ENCODE measurements at places on chromosomes 12 and 14.
A peak's percentile ranks its signal among the peaks of the same experiment; 100 is the strongest.

GRCh38 chr12:116918464-116918863 is 7.7 kb downstream of the FBXW8 start:
- peak; percentile 34 for DNase-seq

DNA sequence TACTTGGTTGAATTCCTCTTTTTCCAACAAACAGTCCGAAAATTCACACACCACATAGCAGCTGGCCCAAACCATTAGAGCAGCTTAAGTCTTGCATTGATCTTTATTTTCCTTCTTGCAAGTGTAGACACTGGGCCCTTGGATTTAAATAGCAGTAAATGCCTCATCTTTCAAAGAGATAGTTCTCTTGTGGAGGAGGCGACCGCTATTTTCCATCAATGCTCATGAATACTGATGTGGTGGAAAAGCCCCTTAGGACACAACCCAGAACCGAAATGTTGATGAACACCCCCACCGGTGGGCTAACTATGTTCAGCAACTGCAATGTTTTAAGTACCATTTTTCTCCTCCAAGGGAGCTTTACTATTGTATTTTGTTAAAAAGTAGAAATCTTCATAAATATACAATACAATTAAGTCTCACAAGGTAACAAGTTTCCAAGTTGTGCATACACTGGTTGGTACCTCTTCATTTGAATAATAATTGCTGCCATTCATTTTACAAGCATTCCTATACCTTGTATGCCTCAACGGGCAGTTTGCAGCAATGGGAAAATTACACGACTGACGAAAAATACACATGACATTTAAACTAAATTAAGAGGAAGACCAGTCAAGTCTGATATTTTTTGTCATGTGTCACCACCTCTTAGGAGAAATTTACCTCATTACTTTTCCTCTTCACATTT is 18.0 kb downstream of the NIN start:
- no peak for DNase-seq

GRCh38 chr12:3315201-3315661 is 175.8 kb upstream of the PRMT8 start:
- no peak for DNase-seq

- DNase-seq, result no peak
These were observed 9.2 kb downstream of the ATF7 start for GRCh38 chr12:53616950-53617349.

DNA sequence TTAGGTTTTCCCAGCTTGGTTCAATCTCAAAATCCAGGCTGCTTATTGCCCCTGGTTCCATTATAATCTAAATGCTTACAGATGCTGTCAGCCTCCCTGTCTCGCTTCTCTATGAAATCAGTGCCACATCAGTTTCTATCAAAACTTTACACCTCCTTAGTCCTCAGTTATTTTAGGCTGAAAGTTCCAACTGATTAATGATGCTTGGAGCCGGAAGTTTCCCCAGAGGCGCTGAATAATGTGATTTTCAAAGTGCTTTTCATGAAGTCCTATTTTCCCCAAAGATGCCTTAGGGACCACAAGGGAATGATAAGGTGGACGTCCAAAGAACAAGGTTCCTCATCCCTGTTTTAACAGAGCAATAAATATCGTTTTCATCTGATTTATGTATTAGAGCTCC is 262.4 kb upstream of the RMST start:
- DNase-seq, result no peak

DNA sequence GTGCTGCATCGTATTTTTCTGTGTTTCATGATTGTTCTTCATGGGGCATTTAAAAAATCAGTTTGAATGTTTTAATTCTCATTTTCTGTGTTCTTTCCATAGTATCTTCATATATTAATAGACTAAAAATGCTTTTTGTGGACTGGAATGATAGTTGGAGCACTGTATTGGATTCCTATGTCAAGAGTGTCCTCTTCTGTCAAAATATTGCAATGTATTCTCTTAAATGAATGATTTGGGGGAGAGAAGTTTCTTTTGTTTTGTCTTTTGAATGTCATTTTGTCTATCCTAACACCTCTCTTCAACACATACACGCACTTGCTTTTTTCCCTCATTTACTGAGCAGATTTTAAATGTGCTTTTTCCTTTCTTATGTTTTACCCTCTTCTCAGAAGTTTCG is 4.7 kb upstream of the EIF2S3B start:
- no peak for DNase-seq

GRCh38 chr14:93113678-93114067 is 2.1 kb downstream of the ITPK1 start:
- no peak for DNase-seq

- DNase-seq, result no peak
These were observed 44.0 kb downstream of the ACACB start for GRCh38 chr12:109160433-109160832.

- DNase-seq, result no peak
These were observed 89.4 kb upstream of the DIO3 start for GRCh38 chr14:101471723-101472517.

GRCh38 chr12:82099216-82099615 is 259.0 kb downstream of the CCDC59 start:
- no peak for DNase-seq

DNA sequence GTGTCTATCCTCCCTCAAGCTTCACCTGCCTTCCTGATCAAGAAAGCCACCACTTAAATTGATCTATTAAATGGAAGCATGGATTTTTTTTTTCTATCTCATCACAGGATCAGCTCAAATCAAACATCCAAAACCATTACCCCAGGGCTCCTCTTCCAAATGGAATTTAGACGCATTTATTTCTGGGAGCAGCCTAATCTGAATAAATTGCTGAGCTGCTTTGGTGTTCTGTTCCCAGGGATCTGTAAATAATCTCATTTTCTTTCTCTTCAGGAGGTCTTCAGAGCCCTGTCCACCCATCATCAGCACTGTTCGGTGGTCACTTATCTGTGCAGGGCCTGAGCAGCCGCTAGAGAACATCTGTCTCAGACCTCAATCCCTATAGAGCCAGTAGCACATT is 695.4 kb upstream of the TMEM132C start:
- DNase-seq, result no peak

- DNase-seq, result no peak
These were observed 139.2 kb downstream of the RBM19 start for GRCh38 chr12:113826805-113827538.

DNA sequence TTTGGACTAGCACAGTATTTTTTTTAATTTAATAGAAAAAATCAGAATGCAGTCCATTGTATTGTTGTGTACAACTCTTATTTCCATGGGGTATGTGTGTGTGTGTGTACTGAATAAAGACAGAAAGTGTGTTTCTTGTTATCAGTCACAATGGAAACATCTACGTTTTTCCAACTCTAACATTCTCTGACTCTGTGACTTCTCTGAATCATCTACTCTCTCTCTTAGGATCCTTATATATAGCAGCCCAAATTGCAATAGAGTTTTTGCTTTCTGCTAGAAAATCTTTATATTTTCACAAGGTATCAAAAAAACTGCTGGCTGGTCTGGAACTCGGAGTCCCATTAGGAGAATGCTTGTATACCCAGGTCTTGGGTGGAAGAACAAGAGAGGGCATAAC is 138.9 kb upstream of the ARID2 start:
- no peak for DNase-seq

DNA sequence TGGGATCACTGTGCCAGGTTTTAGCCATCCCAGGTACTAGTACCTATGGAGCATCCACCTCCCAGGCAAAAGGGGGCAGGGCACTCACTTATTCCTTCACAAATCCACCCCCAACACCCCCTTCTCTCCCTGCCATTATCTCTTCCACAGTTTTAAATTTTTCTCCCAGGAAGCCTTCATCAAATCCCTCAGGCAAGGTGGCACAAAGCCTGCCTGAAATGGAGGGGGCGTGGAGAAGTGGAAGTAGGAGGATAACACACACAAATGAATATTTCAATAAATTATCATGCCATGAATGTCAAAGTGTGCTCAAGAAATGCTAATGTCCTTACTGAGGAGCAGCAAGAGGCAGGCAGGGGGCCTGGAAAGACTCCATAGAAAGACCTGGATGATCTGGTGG is 4.7 kb upstream of the CHST11 start:
- no peak for DNase-seq

DNA sequence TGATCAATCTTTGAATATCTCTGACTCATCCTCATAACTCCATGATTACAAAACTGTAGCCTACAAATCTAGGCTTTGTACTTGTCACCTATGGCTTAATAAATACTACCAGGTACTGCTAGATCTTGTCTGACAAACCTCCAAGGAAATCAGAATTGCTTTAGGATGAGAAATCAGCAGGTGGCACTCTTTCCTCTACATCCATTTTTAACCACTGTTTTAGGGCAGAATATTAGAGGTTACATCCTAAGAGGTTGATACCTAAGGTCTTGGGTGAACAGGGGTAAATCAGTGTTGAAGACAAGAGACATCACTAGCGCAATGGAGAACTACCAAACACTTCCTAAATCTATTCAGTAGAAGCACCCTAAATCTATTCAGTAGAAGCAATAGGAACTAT is 63.1 kb upstream of the SOX5 start:
- no peak for DNase-seq

GRCh38 chr14:87994974-87995373 is 2.0 kb upstream of the GALC start:
- DNase-seq, result peak; percentile 83

- DNase-seq, result peak; percentile 61
These were observed 29.6 kb downstream of the EEA1 start for GRCh38 chr12:92899386-92900001.

- DNase-seq, result no peak
These were observed 382.7 kb downstream of the RGS6 start for GRCh38 chr14:72314808-72315435.

DNA sequence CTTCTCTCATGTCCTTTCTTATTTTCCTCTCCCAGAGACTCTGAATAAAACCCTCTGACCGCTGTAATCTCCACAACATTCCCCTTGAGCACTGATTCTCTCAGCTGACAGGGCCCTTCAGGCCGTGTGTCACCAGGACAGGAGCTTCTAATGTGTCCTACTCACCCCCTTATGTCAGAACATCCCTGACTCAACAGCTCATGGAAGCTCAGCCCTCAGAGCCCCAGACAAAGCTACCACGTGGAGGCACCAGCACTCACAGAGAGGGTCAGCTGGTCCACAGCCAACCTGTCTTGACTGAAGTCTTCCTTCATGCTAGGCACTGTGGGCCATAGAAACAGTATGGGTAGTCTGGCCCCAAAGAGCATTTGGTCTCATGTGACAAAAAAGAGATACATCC is 49.8 kb downstream of the SMUG1 start:
- peak; percentile 22 for DNase-seq

DNA sequence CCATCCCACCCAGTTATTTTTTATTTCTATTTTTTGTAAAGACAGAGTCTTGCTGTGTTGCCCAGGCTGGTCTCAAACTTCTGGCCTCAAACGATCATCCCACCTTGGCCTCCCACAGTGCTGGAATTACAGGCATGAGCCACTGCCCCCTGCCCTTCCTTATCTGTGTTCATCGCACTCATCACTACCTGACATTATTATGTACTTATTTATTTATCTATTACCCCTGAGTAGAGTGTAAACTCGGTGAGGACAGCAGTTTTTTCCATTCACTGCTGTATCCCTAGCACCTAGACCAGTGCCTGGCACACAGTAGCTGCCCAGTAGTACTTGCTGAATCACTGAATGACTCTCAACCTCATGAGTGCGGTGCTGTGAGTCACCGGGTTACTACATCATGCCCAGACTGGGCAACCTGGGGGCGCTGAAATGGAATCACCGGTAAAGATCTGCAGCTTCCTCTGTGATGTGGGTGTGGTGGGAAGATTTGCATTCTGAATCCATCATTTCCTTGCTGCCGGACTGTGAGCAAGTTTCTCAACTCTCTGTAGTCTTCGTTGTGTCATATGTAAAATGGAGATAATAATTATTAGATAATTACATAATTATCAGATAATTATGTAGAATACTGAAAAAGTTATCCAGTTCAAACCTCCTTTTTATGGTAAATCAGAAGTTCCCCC is 81.9 kb upstream of the USP44 start:
- peak; percentile 88 for DNase-seq

GRCh38 chr12:68374307-68374982 is 42.3 kb upstream of the MDM1 start:
- DNase-seq, result no peak

DNA sequence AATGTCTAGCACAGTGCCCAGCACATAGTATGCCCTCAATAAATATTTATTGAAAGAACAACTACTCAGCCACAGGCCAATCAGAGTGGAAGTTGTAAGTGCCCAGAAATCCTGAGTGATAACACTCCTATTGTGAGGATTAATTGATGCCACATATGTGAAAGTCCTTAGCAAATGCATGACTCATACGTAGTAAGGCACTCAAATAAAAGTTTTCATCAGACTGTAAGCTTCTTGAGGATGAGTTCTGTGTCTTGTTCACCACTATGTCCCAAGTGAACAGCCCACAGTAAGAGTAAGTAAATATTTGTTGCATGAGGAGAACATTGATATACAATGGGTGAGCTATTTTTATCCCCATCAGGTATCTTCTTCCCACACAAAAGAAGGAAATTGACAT is 24.7 kb upstream of the ANO6 start:
- DNase-seq, result no peak

GRCh38 chr14:99100497-99101270 is 171.3 kb downstream of the BCL11B start:
- DNase-seq, result no peak

DNA sequence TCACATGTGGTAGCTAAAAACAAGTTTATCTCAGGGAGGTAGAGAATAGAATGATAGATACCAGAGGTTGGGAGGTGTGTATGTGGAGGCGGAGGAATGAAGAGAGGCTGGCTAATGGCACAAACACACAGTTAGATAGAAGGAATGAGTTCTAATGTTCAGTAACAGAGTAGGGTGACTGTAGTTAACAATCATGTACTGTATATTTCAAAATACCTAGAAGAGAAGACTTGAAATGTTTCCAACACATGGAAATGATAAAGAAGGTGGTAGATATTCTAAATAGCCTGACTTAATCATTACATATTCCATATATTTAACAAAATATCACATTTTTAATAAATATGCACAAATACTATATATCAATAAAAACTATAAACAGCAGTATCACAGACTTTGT is 8.9 kb upstream of the IFNG-AS1 start:
- no peak for DNase-seq

DNA sequence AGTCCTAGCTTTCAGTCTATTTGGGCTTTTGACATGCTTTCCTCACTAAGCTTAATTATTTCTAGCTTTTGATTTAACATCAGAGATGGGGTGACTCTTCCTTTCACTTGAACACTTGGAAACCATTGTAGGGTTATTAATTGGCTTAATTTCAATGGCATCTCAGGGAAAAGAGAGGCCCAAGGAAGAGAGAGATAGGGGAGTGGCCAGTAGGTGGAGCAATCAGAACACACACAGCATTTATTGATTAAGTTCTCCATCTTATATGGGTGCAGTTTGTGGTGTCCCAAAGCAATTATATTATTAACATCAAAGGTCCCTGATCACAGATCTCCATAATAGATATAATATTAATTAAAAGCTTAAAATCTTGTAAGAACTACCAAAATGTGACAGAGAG is 1466.1 kb upstream of the SEL1L start:
- no peak for DNase-seq

DNA sequence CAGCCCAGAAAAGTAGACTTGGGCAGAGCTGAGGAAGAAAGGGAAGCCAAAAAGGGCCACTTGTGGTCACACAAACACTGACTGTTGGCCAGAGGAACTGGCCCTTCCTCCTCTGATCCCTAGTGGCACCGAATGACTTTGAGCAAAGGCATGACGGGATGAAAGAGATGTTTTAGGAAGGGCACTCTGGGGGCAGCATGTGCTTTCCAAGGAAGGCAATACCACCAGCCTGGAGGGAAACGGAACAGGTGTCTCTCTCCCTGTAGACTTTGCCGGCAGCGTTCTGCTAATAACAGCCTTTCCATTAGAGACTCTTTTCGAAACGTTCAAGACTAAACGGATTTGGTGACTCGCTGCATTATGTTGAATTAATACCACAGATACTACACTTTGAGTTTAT is 12.3 kb upstream of the FBXO21 start:
- DNase-seq, result no peak
